AG08396 (cell line): ENCODE measurements at places on chromosomes 11 and 22.

DNA sequence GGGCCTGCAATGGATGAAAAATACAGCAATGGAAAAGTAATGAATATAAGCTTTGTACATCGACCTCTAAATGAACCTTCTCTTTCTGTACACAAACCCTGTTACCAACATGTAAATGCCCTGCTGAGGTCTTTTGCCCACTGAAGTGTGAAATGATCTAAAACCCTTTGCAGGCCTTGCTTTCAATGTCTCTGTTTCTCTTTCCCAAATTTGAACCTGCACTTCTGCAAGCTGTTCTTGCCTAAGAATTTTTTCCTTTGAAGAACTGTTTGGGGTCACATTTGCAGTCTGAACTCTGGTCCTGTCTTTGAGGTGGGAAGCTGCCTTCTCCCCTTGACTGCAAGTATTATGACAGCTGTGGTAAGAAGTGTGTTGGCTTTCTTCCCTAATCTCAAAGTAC is 1237.1 kb downstream of the FAM181B start:
- no peak for DNase-seq

GRCh38 chr11:11504071-11504470 is 117.7 kb downstream of the GALNT18 start:
- no peak for DNase-seq

DNA sequence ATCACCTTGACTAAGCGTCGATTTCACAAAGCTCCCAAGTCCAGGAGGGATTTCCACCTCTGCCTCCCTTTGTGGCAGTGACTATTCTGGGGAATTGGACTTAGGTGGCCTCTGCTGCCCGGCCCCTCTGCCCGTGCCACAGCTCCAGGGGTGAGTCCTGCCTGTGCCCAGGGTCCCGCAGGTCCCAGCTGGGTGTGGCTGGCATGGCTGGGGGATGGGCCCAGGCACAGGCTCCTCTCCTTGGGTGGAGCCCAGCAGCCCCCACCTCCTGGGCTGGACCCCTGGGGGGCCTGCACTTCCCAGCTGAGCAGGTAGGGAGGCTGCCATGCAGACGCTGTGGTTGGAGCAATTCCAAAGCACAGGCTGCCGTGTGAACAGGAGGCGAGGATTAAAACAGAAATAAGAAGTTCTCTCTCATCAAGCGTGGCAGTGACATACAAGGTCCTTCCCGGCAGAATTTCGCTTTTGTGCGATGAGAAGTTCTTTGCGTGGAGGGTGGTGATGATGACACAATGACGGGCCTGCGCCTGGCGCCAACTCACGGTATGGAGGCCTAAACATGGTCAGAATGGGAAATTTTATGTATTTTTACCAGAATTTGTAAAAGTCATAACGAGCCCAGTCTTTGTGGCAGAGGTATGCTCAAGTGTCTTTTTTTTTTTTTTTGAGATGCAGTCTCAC is 107.3 kb downstream of the BRD1 start:
- no peak for DNase-seq

DNA sequence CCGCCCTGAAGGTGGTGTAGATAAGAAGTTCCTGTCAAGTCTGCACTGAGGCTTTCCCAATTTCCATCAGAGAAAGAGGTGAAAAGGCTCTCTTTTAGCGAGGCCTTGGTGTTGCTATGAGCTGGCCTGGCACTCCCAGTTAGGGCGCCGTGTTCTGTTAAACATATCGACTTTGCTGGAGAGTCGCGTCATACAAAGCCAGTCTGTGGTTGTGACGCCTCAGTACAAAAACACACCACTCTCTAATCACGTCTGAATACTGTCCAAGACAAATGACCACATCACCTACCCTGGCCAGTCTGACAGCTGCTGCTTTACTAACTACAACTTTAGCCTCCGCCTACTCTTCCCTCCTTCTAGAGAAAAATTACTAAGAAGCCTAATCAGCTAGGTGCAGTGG is 8.0 kb upstream of the TOLLIP start:
- DNase-seq: no peak

- DNase-seq: no peak
These were observed 1.0 kb upstream of the ZNF143 start for GRCh38 chr11:9459667-9460321.

DNA sequence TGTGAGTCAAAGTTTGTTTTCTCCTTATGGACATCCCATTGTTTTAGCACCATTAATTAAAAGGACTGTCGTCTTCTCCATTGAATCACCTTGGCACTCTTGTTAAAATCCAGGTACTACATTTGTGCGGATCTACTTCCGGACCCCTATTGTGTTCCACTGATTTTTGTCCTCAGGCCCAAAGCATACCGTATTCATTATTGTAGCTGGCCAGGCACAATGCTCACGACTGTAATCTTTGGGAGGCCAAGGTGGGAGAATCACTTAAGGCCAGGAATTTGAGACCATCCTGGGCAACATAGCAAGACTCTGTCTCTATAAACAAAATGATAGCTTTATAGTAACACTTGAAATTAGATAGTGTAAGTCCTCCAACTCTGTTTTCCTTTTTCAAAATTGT is 8.9 kb upstream of the GNB1L start:
- DNase-seq: no peak
